ENCODE measurements at places on chromosomes 1 and 21. TPM values are rescaled to one million over a fixed set of nuclear protein-coding genes. Genes with fewer than 3 reads are reported as not detected.

DNA sequence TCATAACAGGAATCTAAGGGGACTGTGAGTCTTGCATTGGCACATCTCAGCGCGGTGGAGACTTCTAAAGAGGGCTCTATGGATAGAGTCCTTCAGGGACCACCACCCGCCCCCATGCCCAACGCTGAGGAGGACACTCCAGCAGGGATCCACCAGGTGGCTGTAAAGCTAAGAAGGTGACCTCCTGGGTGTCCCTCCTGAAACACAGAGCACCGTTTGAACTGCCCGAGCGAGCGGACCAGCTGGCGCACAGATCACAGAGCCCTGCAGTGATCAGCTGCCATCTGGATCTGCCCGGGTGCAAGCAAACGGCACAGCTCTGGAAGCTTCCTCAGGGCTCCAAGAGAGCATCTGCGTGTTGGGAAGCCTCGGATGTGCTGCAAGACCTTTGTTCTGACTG is 51.3 kb upstream of the LYST start:
- H3K4me1 ChIP-seq = peaks cover 90% of the 10 kb centered on the region
- no peak for DNase-seq
- no peaks in the 10 kb centered on the region for H3K36me3 ChIP-seq
- H3K27me3 ChIP-seq = peaks cover under 1% of the 10 kb centered on the region
- H3K27ac ChIP-seq = peak overlapping the region; percentile 84
- H3K4me3 ChIP-seq = no peak overlapping the region

- H3K4me3 ChIP-seq = peak overlapping the region; percentile 100
- peak overlapping the region; percentile 81 for H3K27ac ChIP-seq
- peaks cover 55% of the 10 kb centered on the region for H3K4me1 ChIP-seq
- H3K36me3 ChIP-seq = peaks cover 40% of the 10 kb centered on the region
Measured at GRCh38 chr1:201468501-201468843, 516 bp downstream of the PHLDA3 start.

- peaks cover 9% of the 10 kb centered on the region for H3K27me3 ChIP-seq
- H3K4me1 ChIP-seq = peaks cover 12% of the 10 kb centered on the region
- no peak within 1 kb of the TSS for H3K27ac ChIP-seq
- no peak within 1 kb of the TSS for H3K4me3 ChIP-seq
- peaks cover 9% of the 10 kb centered on the region for H3K36me3 ChIP-seq
- peak; percentile 15 for DNase-seq
Measured at GRCh38 chr1:21811875-21812305, at the start of gene LDLRAD2. Gene LDLRAD2 (plus strand): TSS chr1:21812265. CDS start chr1:21812452, 187 bp downstream.

The CLDN14 gene
- total RNA-seq = not detected

The NLRP3 gene
- 0.24 TPM for total RNA-seq

All from HFFc6 (cell line).